A549 (cell line): ENCODE measurements at places on chromosomes 4 and X. TPM values are rescaled to one million over a fixed set of nuclear protein-coding genes. Genes with fewer than 3 reads are reported as not detected.

Gene HMGN5
- 3.9 to 4.8 TPM (median 4.4 TPM) in 3 replicates for polyA plus RNA-seq

DNA sequence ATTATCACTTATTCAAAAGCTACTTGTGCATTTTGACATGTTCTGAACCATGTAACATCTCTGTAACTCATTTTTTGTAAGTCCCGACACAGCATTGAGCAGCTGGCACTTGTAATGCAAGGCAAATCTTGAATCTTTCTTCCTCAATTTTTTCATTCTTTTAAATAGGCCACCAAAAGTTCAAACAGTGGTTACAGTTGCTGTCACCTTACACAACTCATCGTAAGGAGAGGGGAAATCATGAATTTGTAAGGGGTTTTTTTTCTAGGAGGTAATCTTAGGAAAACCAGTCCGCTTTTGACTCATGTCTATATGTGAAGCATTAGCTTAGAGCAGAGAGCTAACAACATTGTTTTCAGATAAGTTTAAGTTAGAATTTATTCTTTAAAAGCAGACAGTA lies 124.5 kb downstream of the PDLIM5 start:
- DNase-seq, result no peak

- no peak for DNase-seq
These were observed 124.4 kb downstream of the CHRDL1 start for GRCh38 chrX:110671068-110671803.

GRCh38 chr4:53346920-53347852 lies 18.7 kb downstream of the SCFD2 start:
- DNase-seq, result no peak

- DNase-seq, result no peak
These were observed 6.4 kb downstream of the ZFP92 start for GRCh38 chrX:153417637-153418036.
